AML-193 (cell line): ENCODE measurements at places on chromosomes 7 and 10.

DNA sequence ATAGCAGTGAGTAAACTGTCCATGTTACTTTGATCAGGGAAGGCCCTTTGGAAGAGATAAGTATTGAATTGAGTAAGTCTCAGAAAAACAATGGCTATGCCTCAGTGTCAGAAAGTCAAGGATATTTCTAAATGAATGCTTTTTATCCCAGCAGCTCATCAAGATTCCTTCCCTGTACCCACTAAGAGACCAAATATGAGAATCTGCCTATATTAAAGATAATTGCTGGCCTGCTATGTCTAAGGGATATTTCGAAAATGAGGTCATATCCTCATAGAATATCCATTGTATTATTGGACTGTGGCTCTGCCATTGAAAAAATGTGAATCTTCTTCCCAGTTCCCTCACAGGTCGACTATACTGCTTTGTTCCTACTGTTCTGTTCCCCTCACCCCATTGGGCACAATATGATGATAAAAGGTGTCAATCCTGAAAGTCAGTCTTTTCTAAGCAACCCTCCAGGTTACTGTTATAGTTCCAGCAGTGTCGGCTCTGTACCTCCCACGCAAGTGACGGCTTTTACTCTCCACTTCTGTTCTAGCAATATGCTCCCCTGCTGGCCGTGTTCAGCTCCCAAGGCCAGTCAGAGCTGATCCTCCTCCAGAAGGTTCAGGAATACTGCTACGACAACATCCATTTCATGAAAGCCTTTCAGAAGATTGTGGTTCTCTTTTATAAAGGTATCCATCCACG is 51.7 kb downstream of the BZW2 start:
- DNase-seq, result no peak

DNA sequence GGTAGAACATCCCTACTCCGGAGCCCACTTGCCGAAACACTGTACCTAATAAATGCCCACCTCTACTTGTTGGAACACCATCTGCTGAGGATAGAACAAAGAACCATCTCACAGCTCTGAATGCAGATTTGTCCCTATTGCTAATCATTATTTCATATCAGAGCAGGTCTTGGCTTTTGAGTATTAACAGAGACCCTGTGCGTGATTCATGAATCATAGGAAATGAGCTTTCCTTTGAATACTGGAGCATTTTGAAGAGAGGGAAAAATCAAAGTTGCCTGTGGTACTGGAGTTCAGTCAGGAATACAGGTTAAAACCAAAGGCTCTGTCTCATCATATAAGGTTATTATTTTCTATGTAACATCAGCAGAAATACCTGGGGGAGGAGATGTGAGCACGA is 1132.3 kb downstream of the XPNPEP1 start:
- DNase-seq, result no peak

GRCh38 chr10:24467605-24468004 is 256.1 kb downstream of the ARHGAP21 start:
- no peak for DNase-seq

DNA sequence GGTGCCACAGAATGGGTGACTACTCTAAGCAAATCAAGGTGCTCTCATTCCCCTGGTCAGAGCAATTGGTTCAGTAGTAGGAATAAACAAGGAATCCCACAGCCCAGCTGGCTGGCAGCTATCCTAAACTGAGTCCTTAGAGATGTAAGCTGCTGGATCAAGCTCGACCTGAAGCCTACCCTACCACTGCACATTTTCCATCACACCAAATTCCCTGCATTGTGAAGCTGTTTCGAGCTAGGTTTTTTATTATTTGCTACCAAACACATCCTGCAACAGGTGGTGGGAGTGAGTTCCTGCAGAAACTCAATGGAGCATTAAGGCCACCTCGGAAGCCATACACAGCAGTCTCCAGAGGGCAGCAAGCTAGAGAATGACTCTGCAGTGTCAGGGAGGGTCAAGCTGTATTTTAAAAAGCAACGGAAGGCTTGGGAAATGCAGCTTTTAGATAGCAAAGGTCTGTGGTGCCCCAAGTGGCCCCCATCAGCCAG is 33.7 kb upstream of the TNRC18 start:
- DNase-seq, result peak; percentile 48

- DNase-seq, result no peak
These were observed 597.9 kb upstream of the DPP6 start for GRCh38 chr7:153454306-153454705.

DNA sequence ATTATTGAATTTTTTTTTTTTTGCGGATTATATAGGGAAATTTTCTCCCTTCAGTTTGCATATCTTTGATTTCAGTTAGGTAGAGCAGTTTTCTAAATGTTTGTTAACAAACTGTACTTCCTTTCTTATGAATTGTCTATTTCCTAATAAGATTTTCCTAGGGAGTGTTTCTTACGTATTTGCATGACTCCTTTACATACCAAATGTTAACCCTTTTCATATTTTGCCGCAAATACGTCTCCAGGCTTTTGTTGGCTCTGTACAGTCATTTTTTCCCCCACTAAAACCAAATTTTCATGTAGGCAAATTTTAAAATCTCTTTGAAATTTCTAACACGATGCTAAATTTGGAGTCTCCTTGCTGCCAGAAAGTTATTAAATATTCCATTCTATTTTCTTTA is 1.9 kb upstream of the FRAT2 start:
- DNase-seq, result no peak

- no peak for DNase-seq
These were observed 56.3 kb upstream of the CYP2C8 start for GRCh38 chr10:95125582-95125981.

DNA sequence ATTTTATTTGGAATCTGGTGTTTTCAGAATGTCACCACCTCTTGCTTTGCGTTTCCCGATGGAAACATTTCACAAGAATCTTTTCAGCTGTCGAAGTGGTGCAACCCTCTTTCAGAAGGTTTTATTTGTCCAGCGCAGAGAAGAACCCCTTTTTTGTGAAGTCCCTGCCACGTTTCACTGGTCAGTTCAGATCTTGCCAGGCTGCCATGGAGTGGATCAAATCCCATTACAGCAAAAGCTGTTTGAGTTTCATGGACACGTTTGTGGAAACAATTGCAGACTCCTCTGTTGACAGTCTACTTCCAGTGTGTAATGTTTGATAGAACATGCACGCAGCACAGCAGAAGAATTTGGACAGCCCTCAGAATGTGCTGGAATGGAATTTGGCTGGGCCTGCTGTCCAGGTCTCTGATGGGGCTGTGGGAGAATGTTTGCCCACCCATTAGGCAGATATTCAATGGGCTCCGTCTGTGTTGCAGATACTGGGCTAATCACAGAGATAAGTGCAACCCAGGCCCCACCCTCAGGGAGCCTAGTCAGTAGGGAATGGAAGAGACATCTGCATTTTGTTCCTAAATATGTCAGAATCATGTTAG is 143.2 kb downstream of the GRK5 start:
- DNase-seq, result no peak

- no peak for DNase-seq
These were observed at the start of gene CFAP46 for GRCh38 chr10:132942101-132943057. TSS of gene CFAP46 (minus strand) at chr10:132942570. CDS start at chr10:132942484, 86 bp downstream.

DNA sequence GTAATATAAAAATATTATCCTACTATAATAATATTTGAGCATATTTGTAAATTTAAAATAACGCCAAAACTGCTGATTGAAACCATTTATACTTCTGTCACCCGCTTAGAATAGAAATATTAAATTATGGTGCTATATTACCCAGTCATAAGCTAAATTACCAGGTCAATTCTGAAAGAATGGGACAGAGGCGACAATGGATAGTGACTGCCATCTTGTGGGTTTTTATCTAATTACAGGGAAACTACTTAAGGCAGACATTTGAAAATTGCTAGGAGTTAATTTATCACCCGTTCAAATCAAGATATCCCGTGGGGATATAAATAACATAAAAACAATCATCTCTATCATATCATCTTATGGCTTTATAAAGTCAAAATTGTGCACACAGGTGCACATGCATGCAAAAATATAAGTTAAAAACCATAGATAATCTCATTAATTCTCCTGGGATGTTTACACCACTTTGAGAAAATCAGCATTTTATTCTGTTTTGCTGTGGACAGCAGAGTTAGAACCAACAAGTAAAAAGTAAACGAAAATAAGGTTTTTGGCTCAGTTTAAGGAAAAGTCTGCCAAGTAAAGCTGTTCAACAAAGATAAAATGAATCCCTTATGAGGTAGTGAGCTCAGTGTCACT is 41.3 kb upstream of the HPSE2 start:
- DNase-seq, result peak; percentile 34

DNA sequence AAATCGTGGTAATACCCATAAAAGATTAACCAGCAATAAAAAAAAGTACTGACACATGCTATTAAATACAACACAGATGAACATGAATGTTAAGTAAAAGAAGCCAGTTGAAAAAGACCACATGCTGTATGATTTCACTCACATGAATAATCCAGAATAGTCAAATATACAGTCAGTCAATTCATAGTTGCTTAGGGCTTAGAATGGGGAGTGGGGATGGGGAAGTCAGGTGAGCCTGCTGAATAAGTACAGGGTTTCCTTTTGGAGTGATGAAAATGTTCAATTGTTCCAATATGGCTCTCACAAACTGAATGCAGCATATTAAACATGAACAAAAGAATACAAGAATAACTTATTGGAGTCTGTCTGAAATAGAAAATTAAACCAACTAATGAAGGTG is 1.8 kb downstream of the COA1 start:
- DNase-seq, result no peak
